ENCODE measurements at places on chromosomes 2 and 18. TPM values are rescaled to one million over a fixed set of nuclear protein-coding genes. Genes with fewer than 3 reads are reported as not detected.

The EFHD1 gene
- not detected for polyA plus RNA-seq

The HRH4 gene
- 0.12 TPM for polyA plus RNA-seq

The RGPD8 gene
- polyA plus RNA-seq = 6.8 TPM

The FNDC4 gene
- 101 TPM for polyA plus RNA-seq

The CCNT2 gene
- polyA plus RNA-seq = 121 TPM

The EFR3B gene
- polyA plus RNA-seq = 29.3 TPM

The SLC23A3 gene
- polyA plus RNA-seq = 0.28 TPM

Data from neural cell (in vitro differentiated cells).